ENCODE measurements at places on chromosomes 3 and 15.

GRCh38 chr3:192772240-192772894, 45.0 kb upstream of the FGF12 start:
- DNase-seq, result peak; percentile 37

DNA sequence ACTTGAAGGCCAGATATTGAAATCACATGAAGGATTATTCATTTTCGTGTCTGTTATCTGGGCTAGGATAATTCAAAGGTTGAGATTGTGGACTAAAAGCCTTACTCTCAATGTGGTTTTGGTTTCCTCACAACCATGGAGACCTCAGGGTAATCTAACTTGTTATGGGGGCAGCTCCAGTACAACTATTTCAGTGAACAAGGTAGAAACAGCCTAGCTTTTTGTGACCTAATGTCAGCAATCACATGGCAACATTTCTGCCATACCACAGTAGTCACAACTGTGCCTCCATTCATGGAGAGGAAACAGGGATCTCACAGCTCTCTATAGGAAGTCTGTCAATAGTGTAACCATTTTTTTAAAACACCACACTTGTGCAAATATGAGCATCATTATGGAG, 62.4 kb upstream of the RARB start:
- DNase-seq, result no peak

DNA sequence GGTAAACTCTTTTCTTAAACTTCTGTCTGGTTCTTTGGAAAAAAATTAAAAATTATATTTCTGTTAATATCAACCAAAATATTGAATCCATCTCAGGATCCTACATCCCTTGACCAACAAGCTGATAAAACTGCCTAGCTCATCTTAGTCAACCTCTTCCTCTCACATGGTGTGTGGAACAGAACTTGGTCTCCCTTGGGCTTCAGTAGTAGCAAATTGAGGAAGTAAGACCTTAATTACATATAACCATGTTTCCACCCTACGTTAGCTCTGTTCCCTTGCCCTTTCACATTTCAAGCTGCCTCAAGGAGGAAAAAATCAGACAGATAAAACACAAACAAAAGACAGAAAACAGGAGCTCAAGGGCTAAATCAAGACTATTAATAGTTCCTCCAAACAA, 116.4 kb downstream of the GREM1 start:
- DNase-seq, result no peak

DNA sequence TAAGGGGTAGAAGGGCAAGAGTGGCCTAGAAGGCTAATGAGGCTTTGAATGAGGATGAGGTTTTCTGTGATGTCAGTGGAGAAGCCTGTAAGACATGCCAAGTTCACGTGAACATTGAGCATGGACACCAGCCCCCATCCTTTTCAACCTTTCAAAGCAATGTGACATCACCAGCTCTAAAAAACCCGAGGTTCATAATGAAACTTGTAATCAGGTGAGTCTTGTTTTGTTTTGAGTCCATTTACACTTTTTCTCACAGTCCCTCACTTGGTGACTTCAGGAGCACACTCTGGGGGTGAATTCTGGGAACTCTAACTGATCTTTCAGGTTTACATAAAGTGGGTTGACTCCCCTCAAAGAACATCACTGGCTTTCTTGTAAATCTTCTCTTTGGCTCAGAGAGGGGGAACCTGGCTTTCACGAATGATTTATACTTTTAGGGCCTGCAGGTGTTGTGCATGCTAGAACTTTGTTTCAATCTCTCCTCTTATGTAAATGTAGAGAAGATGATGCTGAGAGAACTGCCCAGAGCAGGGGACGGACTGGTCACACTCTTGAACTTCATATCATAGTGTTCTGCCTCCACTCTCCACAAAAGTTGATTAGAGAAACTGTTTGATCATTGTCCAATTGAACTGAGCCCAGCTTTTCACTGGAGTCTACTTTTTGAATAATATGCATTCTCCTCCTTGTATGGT, 224.7 kb upstream of the SATB1 start:
- no peak for DNase-seq

GRCh38 chr3:176967522-176967921, 229.8 kb downstream of the TBL1XR1 start:
- DNase-seq, result no peak

DNA sequence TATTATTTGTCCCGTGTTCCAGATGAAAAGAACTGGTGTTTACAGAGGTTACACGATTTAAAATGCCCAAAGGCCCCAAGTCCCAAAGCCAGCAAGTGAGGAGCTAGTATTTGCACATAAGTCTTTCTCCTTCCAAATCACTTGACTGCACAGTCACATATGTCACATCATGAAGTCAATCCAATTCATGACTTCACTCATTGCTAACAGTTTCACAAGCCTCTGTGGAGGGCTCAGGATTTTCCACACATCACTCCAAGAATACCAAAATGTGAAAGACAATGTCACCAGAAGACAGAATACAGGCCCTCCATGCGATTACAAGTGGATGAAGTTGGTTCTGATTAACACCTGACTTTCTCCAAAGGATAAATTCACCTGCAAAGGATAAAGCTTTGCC, 283.1 kb upstream of the UBE2E2 start:
- no peak for DNase-seq

DNA sequence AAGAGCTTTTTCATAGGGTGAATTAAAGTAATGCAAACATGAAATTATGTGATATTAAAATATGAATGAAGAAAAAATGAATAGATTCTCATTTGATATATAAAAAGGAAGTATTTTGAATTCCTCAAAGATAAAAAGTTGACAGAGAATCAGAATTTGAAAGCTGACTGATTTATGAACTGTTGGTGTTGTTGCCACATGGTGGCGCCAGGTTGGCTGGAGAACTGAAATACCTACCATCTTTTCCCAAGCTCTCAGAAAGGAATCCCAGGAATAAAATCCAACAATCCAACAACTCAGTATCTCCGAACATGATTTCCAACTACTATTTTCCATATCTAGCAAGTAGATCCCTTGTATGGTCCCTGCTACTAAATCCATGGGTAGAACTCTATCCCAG, 3.1 kb downstream of the MYRIP start:
- no peak for DNase-seq

GRCh38 chr15:70099967-70100473, 2.3 kb upstream of the TLE3 start:
- DNase-seq, result no peak

GRCh38 chr3:172106989-172107388, 67.6 kb downstream of the FNDC3B start:
- DNase-seq, result no peak

Data from fibroblast of mammary gland (primary cell).